HuH-7.5 (cell line): ENCODE measurements at places on chromosomes 16 and 17.

DNA sequence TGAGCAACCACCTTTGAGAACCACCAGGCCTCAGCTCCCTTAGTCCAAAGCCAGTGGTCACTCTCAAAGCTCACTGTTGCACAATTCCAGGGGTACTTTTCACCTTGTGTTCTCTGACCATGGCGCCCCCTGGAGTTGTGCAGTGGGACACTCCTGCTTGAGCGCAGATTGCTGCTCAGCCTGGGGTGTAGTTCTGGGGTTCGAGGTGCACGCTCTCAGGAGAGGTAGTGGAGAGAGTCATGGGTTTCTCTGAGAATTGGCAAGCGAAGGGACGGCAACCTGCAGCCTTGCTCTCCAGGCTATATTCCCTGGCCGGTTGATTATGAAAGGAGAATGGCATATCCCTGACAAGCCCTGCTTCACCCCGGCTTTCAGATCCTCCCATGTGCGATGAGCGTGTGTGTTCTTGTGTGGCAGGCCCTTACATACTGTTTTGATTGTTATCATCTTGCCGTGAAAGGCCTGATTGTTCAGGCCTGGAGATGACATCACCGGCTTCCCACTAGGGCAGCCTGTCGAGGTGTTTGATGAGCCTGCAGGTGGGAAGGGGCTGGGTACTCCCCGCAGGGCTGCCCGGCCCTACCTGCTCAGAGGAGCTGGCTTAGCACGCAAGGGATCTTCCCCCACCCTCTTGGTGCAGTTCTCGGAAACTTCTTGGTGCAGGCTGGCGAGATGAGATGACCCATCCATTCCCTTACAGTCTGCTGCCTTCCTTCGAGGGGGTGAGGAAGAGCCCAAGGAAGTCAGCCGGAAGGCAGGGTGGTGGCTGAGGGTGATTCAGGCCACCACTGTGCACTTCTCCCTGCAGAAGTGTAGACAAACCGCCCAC lies 431.2 kb downstream of the SLC39A11 start:
- DNase-seq, result peak; percentile 43

- DNase-seq, result no peak
Measured at GRCh38 chr17:79975498-79976134, 60.1 kb downstream of the TBC1D16 start.

DNA sequence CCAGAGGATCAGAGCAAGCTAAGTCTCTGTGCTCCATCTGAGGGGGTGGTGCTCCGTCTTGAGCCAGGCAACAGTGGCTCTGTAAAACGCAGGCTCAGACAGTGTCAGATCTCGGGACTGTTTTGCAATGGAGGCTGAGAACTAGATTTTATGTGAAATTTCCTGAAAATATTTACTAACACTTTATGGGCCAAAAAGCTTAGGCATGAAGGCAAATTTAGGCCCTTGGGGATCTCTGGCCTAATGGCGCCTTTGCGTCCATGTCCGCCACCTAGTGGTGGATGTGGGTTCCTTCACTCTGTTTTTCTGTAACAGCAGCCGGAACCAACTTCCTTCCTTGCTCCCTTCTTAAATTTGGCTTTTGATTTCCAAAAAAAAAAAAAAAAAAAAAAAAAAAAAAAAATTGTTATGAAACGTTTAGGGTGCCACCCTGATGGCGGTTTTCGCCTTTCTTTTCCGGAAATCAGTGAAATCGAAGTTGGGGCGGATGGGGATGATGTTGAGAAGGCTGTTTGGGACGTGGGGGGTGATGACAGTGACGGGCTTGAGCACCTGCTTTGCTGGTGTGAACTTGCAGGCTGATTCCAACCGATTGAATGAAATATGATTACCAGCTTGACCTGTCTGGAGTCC lies 14.0 kb upstream of the ELAC2 start:
- peak; percentile 34 for DNase-seq

- no peak for DNase-seq
Measured at GRCh38 chr17:69239611-69240600, 11.3 kb upstream of the ABCA10 start.

- no peak for DNase-seq
Measured at GRCh38 chr16:79171504-79171903, 429.0 kb downstream of the MAF start.

- no peak for DNase-seq
Measured at GRCh38 chr17:28908640-28909167, 5.8 kb upstream of the DHRS13 start.

DNA sequence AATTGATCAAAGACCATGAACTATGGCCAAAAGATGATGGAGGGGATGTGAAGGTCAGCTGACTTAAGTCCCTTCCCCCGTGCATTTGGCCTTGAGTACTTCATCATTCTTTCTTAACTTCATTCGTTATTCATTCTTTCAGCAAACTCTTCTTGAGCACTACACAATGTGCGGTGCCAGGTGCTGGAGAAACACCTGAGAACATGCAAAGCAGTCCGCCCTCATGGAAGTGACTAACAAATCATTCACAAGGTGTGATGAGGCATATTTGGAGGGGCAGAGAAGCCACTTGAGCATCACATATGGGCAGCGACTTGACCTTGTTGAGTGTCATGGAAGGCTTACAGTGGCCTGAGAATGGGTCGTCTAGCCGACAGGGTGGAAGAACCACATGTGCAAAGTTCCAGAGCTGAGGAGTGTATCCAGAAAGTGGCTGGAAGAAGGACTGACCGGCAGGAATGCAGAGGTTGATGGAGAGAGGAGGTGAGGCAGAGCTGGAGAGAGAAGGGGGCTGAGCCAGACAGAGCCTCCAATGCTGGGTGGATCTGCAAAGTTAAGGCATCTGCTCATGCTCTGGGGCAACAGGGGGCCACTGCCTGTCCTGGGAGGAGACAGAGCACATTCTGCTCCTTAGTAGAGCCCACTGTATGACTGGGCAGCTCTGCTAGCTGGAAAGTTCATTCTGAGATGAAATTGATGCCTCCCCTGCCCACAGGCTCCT lies 25.1 kb upstream of the EIF1 start:
- no peak for DNase-seq
